ENCODE measurements at places on chromosomes 3 and 15.
A peak's percentile ranks its signal among the peaks of the same experiment; 100 is the strongest.

GRCh38 chr3:108293858-108294257 is 2.5 kb upstream of the HHLA2 start:
- DNase-seq, result no peak

GRCh38 chr15:42608110-42608531 is 32.7 kb downstream of the STARD9 start:
- no peak for DNase-seq

DNA sequence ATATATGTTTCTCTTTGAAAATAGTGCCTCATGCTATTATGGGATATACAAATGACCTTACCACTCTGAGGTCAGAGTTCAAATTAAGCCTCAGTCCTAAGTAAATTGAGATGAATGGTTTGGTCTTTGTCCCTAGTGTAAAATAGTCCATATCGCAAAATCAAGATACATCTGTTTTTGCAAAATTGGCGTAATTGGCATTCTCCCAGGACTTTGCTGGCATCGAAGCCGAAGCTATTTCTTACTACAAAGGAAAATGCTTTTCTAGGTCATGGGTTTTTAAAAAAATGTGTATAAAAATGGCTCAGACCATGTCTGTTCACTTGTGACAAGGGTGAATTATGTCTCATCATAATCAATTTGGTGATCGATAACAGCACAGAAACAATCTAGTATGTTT is 25.9 kb downstream of the ROBO2 start:
- no peak for DNase-seq

DNA sequence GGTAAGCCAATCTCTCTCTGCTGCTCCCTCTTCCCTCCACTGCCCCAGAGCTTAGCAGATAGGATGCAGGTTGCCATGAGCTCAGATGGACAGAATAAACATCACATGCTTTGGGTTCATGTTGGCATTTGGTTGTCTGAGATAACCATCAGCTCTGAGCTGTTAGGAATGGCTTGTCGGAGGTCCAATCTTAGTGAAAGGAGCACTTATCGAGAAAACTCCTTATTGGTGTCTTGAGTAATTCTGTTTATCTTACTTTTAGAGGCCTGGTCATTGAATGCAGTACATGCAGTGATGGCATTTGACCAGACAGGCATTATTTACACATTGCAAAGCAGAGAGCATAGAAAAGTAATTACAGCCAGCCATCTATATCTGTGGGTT is 99.7 kb downstream of the CEMIP start:
- no peak for DNase-seq

DNA sequence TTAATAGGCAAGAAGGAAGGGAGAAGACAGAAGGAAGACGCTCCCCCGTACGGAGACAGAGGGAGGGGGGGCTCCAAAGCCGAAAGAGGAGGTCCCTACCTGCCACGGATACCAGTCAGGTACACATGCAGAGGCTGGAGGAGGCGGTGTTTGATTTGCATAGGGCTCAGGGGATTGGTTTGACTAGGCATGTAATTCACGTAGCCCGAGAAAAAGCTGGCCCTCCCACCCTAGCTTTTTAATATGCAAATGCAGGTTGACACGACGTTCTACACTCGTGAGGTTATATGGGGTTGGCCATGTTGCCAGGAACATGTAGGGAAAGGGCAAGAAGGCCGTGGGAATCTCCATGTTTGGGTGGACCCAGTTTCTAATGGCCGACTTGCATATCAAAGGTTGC is 29.8 kb downstream of the ZNF592 start:
- DNase-seq, result no peak

GRCh38 chr3:16932877-16933276 is 48.1 kb downstream of the PLCL2 start:
- no peak for DNase-seq

DNA sequence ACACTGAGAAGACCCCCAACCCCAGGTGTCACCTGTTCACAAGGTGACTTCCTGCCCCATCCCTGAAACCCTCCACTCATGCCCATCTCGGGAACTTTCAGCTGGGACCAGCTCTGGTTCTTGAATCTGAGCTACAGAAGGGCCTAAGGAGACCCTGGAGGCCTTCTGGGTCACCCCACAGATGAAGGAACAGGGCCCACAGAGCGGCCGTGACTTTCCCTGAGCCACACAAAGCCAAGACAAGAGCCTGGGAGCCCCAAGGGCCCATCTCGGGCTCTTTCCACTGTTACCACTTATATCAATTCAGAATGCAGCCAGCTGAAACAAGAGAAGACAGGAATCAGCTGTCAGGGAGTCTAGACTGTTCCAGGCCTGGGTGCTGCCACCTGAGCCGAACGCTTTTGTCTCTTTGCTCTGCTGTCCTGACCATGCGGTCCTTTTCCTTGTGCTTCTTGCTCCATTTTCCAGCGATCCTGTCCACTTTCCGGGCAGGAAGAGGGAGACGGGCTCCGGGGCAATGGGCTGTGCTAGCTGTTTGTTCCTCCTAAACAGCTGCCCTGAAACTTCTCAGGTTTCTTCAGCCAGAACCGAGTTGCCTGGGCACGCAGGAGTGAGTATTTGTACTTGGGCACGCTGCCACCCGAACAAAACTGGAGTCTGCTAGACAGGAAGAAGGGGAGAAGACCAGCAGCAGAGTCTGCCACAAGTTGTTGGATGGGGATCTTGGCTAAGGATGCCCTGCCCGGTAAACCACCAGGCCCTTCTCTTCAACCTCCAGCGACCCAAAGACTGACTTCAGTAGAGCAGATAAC is 28.0 kb upstream of the PIGZ start:
- peak; percentile 84 for DNase-seq

GRCh38 chr3:76063019-76063418 is 277.7 kb upstream of the ZNF717 start:
- peak; percentile 95 for DNase-seq

GRCh38 chr15:90036343-90036742 is 35.2 kb downstream of the ZNF710 start:
- DNase-seq, result no peak

DNA sequence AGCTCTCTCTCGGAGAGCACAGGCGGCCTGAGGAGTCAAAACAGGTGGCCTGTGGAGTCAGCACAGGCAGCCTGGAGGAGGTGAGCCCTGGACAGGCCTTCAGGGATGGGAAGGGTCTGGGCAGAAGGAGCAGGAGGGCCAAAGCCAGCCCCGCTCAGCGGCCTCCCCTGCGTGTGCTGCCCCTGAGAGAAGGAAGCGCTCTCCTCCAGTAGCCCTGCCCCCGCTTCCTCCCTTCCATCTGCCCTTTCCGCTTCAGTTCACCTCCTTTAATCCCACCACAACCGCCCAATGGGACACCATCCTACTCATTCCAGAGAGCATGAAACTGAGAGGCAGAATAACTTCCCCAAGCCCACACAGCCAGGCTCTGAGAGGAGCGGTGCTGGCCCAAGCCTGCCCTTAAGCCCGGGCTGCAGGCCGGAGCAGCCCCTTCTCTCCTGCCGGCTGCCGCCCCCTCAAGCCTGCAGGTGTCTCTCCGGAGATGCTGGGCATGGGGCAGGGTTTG is 3.2 kb upstream of the NR2E3 start:
- no peak for DNase-seq

GRCh38 chr3:57826952-57827723 is 71.0 kb downstream of the SLMAP start:
- peak; percentile 37 for DNase-seq

DNA sequence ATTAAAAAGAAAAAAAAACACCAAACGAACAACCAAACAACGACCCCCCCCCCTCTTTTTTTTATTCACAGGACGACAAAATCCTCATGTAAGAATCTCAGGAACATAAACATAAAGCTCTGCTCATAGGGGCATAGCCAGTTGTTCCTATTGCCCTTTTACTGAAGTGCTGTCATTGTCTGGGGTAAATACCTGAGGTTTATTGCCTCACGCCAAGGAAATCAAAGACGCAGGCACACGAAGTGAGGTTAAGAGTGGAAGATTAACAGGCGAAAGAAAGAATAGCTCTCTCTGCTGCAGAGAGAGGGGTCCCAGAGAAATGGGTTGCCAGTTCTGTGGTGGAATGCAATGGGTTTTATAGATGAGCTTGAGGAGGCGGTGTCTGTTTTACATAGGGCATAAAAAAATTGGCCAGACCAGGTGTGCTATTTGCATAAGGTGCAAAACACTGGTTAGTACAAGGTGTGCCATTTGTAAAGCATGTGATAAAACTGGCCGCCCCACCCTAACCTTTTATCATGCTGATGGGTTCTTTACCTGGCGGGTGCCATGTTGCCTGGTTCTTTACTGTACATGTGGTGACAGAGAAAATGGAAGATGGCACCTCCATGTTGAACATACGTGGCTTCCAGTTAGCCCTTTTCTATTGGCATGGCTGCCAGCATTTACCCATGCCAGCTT is 257.6 kb upstream of the ZPLD1 start:
- DNase-seq, result peak; percentile 27
